Activated CD8-positive, alpha-beta memory T cell treated with anti-CD3 and anti-CD28 coated beads for 1 hour (primary cell): ENCODE measurements at places on chromosomes 3 and 15.

- DNase-seq, result peak; percentile 8
These were observed 18.9 kb upstream of the TGM5 start for GRCh38 chr15:43285609-43286037.

DNA sequence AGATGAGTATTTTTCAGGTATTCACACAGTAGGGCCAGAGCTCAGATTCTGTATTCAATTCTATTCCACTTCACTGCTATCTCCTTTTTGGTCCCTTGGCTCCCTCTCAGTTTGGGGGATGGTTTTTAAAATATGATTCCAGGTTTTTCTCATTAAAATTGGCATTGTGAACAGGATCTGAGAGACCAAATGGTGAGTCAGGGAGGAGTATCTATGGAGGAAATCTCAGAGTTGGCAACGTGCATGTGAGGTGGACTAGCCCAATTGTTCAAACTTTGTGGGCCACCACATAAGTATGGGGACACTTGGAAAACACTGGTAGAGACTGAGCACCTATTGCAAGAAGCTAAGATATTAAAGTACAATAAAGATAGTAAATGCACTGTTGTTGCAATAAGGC, 53.9 kb upstream of the TTC14 start:
- no peak for DNase-seq

DNA sequence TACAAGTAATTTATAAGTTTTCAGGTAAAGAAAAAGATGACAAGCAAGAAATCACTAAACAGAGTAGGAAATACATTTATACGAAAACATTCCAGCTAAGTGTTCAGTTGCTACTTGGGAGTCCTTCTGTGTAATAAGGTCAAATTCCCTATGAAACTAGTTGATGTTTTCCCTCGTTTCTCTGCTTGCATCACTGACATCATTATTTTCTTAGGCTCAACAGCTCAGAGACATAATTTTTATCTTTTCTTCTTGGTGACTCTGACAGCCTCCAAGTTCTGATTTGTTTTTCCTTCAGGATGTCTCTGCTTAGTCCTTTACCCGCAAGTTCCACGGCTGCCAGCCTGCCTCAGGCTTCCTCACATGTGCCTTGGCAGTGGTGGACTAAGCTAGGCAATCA, 173.6 kb downstream of the P3H2 start:
- no peak for DNase-seq

DNA sequence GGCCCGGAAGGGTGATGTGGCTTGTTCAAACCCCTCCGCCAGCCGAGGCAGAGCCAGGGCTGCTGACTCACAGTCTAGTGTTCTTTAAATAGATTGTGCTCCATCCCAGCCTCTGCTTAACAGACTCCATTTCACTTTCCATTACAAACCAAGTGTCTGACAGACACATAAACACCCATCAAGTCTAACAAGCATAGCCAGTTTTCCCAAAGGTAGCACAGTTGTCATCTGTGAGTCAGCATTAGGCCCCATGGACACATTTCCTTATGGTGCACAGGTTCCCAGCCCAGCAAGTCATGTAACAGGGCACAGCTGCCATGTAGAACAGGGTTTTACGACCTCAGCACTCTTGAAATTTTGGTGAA, 109.9 kb upstream of the RAP2B start:
- DNase-seq, result no peak

GRCh38 chr3:29137601-29138000, 143.3 kb upstream of the RBMS3 start:
- no peak for DNase-seq

DNA sequence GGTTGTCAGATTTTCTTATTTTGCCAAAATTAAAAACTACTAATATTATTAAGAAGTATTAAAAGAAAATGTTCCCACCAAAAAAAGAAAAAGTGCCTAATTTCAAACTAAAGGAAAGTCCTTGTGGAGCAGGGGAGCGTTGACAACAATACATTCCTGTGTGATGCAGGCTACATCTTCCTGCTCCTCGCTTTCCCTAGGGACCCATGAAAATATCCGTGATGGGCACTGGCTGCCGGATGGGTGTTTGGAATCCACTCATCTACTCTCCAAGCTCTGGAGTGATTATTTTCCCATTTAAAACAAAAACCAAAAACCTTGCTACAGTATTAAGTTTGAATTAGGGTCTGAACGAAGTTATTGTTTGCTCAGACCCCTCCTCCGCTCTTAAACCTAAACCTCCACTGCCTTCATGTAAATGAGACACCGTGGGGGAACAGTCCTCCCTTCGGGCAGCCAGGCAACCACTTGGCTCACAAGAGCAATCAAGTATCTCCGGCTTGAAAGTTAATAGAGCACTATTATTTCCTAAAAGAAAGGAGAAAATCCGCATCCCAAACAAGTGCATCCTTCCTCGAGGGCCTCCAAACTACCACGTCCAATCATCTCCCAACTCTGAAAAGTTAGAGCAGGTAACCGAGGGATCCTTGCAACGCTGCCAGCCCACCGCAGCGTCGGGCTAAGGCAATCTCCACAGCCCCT, 1.5 kb downstream of the ITGB5 start:
- DNase-seq, result no peak

DNA sequence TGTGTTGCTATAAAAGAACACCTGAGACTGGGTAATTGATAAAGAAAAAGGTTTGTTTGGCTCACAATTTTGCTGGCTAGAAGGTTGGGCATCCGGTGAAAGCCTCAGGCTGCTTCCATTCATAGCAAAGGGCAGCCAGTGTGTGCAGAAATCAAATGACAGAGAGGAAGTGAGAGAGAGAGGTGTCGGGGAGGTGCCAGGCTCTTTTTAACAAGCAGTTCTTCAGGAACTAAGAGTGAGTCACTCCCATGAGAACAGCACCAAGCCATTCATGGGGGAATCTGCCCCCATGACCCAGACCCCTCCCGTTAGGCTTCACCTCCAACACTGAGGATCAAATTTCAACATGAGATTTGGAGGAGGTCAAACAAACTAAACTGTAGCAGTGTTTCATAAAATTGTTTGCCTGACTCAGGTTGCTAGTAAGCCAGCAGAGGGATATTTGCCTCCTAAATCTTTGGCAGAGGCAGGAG, 4.5 kb upstream of the PARP15 start:
- DNase-seq, result no peak

- no peak for DNase-seq
These were observed 153.1 kb downstream of the LIPC start for GRCh38 chr15:58584789-58585461.

- DNase-seq, result no peak
These were observed 29.5 kb downstream of the LPP start for GRCh38 chr3:188183452-188183851.

- DNase-seq, result no peak
These were observed 43.3 kb downstream of the ZPLD1 start for GRCh38 chr3:102478160-102478559.

GRCh38 chr3:72725229-72725628, 123.0 kb downstream of the SHQ1 start:
- DNase-seq, result no peak

DNA sequence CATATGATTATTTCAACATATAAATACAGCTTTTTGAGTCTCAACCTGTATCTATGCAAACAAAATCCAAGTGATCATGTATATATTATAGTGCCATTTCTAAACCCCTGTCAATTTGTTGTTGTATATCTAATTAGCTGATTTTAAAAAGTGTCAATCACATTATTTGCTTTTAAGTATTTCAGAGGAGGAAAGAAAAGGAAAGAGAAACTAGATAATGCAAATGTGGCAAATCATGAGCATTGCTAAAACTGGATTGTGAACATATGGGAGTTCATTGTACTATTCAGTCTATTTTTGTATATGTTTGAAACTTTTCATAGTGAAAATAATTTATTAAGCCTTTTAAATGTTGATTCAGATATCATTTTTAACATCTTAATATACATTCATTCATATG, 190.7 kb downstream of the ZIC4 start:
- no peak for DNase-seq

GRCh38 chr3:123385981-123386380, 62.9 kb downstream of the ADCY5 start:
- no peak for DNase-seq
